ENCODE measurements at places on chromosomes 1 and 21.

GRCh38 chr1:64890699-64891447, 75.5 kb downstream of the JAK1 start:
- no peak for DNase-seq

DNA sequence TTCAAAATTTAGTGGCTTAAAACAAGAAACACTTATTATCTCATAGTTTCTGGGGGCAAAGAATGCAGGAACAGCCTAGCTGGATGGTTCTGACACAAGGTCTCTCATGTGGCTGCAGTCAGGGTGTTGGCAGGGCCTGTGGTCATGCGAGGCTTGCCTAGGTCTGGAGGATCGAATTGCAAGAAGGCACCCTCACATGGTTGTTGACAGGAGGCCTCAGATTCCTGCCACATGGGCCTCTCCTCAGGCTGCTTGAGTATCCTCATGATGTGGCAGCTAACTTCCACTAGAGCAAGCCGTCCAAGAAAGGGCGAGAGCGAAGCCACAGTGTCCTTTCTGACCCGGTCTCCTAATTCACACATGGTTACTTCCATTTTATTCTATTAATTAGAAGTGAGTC, 6.2 kb upstream of the NRIP1 start:
- no peak for DNase-seq

- no peak for DNase-seq
Observed at GRCh38 chr1:116699605-116700004, 32.1 kb upstream of the IGSF3 start.

DNA sequence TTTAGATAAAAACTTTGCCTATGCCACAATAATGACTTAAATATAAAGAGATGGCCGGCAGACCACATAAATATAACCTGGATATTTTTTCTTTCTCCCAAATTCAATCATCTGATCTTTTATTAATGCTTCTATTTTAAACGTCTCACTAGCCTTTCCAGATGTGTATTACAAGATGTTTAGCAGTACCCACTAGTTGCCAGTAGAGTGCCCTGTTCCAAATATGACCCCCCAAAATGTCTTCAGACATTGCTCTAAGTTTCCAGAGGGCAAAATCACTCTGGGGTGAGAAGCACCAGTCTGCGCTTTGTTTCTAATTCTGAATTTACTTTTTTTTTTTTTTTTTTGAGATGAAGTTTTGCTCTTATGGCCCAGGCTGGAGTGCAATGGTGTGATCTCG, 268.1 kb downstream of the GRIK1 start:
- no peak for DNase-seq

- DNase-seq: no peak
Observed at GRCh38 chr1:5742801-5743200, 249.4 kb downstream of the NPHP4 start.

DNA sequence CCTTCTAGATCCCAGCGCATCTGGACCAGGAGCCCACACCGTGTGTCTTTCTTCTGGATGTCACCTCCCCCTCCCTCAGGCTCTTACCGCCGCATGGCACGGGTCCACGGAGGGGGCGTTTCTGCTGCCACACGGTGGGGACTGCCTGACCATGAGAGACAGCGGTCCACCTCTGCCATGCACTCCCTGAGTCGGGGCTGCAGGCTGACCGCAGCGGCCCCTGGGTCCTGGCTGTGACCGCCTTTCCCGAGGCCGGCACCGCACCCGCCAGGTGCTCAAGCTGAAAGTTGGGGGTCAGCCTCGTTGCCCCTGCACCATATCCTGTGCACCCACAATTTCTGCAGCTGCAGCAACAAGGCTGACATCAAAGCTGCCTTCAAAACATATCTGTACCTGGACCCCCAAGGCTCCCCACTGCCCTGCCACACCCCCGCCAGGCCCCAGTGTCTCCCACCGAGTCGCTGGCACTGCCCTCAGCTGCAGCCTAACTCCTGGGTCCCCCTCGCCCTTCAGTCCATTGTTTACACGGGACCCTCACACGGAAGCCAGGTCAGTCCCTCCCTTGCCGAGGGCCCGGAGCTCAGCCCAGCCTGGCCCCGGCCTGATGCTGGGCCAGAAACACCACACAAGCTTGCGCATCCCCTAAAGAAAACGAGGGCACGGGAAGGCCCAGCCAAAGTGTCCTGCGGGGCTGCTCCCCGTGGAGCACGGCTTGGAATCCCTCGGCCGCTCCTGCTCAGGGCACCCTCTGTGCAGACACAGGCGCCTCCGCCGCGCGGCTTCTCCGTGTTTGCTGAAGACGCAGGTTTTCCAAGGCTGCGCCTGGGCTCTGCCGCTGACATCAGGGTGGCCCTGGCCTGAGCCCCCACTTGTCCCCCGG, 51.9 kb downstream of the MORN1 start:
- no peak for DNase-seq

- no peak for DNase-seq
Observed at GRCh38 chr1:119467857-119468668, 38.9 kb upstream of the HSD3B1 start.

GRCh38 chr1:37861151-37861550, 1.8 kb upstream of the MTF1 start:
- no peak for DNase-seq
